Astrocyte of the spinal cord (primary cell): ENCODE measurements at places on chromosomes 2 and 18.

GRCh38 chr2:135913727-135914365 lies 37.6 kb upstream of the MCM6 start:
- DNase-seq = peak; percentile 59

DNA sequence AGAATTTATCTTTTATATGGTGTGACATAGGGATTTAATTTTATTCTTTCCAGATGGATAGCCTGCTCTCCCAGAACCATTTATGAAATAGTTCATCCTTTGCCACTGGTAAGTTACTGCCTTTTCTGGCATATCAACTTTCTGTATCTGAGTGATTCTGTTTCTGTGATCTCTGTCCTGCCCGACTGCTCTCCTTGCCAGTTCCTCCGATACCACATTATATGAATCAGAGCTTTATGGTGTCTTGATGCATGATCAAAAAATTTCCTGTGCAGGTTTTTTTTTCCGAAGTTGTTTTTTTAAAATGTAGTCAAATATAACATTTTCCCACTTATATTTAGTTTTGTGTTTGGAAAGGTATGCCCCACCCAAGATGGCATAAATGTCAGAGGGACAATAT lies 242.5 kb downstream of the CYP26B1 start:
- no peak for DNase-seq

- DNase-seq = peak; percentile 81
Observed at GRCh38 chr2:181677912-181678586, 2.3 kb downstream of the NEUROD1 start.

DNA sequence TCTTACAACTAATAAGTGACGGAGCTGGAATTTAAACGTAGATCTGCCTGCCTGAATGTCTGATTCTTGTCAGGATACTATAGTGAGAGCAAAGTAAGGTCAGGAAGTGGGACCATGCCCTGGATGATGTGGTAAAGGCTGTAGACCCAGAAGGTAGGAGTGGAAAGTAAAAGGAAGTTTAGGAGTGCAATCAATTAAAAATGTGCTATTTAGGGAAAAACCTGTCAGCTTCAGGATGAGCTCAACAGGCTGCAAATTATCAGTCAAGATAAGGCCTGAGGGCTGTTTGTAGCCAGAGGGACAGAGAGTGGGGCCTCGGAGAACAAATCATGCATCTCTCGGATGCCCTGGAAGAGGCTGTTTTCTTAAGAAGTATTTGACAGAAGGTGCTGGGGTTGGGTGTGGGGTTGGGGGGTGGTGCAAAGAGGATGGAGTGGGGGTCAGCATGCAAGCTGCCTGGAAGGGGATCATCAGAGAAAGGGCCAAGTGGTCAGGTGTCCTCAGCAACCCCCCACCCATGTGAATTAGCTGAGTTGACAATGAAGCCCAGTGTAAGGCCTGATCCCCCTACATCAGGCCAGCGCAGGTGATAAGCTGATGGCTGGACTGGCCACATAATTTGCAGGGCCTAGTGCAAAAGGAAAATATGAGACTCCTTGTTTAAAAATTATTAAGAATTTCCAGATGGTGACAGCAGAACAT lies 53.2 kb upstream of the MAPRE3 start:
- DNase-seq = no peak

DNA sequence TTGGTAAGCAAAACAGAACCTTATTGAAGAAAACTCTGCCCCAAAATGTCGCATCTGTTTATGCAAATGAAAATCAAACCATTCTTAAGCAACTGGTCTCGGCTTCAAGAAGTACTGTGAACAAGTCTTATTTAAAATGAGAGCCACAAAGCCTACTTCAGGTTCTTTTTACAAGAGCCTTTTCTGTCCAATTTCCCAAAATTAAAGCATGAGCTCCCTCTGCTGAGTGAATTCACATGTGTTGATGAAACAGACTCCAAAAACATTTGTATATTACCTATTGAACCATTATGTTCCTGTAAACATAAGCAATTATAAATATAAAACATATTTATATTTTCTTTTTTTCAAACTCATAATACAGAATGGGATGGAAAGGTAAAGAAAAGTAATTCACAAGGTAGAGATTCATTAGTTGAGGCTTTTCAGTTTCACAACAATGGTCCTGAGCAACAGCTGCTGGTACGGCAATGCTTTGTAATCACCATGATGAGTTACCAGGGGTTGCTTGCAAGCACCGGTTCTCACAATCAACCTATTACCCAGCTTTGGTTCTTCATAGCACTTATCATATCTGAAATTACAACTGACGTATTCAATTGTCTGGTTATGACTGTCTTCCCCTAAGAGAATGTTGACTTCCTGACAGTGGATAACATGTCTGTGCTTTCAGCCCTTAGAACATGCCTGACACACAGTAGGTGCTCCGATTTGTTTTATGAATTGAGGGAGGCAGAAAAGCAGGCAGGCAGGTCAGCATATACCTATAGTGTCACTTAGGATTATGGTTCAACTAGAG lies 108.4 kb upstream of the BZW1 start:
- peak; percentile 85 for DNase-seq

- DNase-seq = no peak
Observed at GRCh38 chr18:73766910-73767515, 380.6 kb downstream of the FBXO15 start.
